Spleen (tissue), 13 donors: ENCODE measurements at places on chromosomes 3 and 15. TPM values are rescaled to one million over a fixed set of nuclear protein-coding genes. Genes with fewer than 3 reads are reported as not detected.
A peak's percentile ranks its signal among the peaks of the same experiment; 100 is the strongest.

DNA sequence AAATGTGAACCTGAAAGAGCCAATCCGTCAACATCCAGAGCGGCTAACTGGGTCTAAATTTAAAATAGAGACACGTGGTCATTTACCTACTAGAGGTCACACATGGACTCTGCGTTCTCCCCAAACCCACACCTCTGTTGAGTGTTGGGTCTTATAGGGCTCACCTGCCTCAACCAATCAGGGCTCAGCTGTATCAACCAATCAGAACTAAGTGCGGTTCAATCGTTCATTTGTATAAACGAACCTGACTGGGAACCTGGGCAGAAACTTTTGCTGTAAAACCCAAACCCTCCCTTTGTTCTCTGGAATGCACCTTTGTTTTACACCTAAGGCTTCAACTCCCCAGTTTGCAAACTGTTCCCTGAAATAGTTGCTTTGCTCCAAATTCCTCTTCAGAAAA lies 8.9 kb downstream of the DNAAF4 start:
- DNase-seq, result no peak
- H3K4me1 ChIP-seq, result peaks cover 6% of the 10 kb centered on the region
- H3K27me3 ChIP-seq, result no peaks in the 10 kb centered on the region
- H3K36me3 ChIP-seq, result no peaks in the 10 kb centered on the region

The ALG3 gene
- total RNA-seq, result 21.1 TPM

The CLDN1 gene
- total RNA-seq, result 1.4 TPM

DNA sequence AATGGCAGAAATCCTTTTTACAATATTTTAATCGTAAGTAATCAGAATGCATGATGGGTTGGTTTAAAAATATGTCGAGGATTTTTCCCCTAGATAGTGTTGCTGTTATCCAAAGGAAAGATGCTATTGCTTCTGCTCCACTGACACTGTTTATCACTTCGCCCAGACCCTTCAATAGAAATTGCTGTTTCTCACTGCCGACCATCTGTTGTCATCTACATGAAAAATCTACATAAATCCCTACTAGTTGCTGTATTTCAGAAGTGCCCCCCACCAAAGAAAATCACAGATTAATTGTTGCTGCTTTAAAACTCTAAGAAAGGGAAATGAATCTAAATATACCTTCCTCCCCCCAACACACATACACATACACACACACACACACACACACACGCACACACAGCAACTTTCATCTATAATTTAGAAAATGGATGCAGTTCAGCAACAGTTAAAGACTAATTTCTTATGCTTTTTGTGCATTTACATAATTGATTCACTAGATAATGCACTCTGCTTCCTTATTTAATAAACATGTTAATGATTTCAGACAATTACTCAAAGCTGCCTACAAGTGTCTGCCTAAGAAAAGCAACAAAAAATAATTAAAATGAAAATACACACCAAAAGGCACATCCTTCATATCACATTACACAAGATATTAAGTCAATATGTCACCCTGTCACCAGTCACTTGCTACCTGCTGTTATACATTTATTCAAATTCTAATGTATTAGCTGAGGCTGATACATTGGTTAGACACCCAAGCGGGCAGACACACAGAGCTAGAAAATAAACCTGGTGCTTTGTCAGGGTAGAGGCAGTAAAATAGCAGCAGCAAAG lies 82.8 kb downstream of the RORA start:
- H3K36me3 ChIP-seq, result no peaks in the 10 kb centered on the region
- DNase-seq, result no peak
- no peaks in the 10 kb centered on the region for H3K27me3 ChIP-seq

The EXD1 gene
- not detected for total RNA-seq

- H3K27ac ChIP-seq, result no peak overlapping the region
- H3K4me3 ChIP-seq, result no peak overlapping the region
- H3K36me3 ChIP-seq, result peaks cover 39% of the 10 kb centered on the region
- H3K4me1 ChIP-seq, result peaks cover 18% of the 10 kb centered on the region
Measured at GRCh38 chr15:90545095-90545494, 15.4 kb downstream of the CRTC3 start.

The NR2E3 gene
- total RNA-seq, result not detected

GRCh38 chr3:43692085-43692855 lies 1.5 kb downstream of the ABHD5 start:
- peak overlapping the region; percentile 81 for H3K4me3 ChIP-seq
- peaks cover 68% of the 10 kb centered on the region for H3K4me1 ChIP-seq
- H3K27me3 ChIP-seq, result no peaks in the 10 kb centered on the region
- no peaks in the 10 kb centered on the region for H3K36me3 ChIP-seq
- DNase-seq, result no peak

GRCh38 chr15:48242535-48242934 lies 36.4 kb downstream of the SLC12A1 start:
- H3K27ac ChIP-seq, result no peak overlapping the region
- DNase-seq, result no peak
- no peaks in the 10 kb centered on the region for H3K4me1 ChIP-seq
- no peak overlapping the region for H3K4me3 ChIP-seq

DNA sequence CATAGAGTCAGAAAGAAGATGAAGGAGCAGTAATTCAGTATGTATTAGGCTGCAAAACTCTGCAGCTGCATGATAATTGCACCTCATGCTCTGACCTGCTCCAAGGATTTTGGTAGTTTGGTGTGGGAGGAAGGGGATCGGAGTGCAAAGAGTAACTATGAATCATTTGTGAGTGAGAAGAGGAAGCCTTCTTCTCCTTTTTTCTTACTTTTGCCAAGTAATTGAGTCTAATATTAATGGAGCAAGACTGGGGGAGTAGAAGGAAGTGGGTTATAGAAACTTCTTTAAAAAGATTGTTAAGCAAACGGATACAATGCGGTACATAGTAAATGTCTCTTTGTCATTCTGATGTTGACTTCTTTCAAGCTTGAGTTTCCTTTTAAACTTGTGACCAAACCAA lies 276.5 kb downstream of the EDEM1 start:
- H3K4me1 ChIP-seq, result peaks cover 18% of the 10 kb centered on the region
- DNase-seq, result no peak
- no peaks in the 10 kb centered on the region for H3K36me3 ChIP-seq
- no peaks in the 10 kb centered on the region for H3K27me3 ChIP-seq
- no peak overlapping the region for H3K4me3 ChIP-seq
- no peak overlapping the region for H3K27ac ChIP-seq

GRCh38 chr3:178476886-178477285 lies 59.4 kb upstream of the KCNMB2 start:
- H3K27me3 ChIP-seq, result no peaks in the 10 kb centered on the region
- H3K4me1 ChIP-seq, result no peaks in the 10 kb centered on the region
- no peak for DNase-seq
- H3K27ac ChIP-seq, result no peak overlapping the region

DNA sequence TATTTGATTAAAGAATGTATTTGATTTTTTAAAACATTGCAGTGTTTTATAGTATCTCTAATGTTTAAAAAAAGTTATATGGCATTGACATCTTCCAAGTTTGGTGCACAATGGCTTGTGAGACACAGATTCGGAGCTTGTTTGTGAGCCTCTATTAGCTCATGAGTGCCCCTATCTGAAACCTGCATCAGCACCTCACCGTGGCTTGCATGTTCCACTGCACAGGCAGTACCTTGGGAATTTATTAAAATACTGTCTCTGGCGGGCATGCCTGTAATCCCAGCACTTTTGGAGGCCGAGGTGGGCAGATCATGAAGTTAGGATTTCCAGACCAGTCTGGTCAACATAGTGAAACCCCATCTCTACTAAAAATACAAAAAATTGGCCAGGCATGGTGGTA lies 6.8 kb upstream of the RTP2 start:
- H3K4me1 ChIP-seq, result no peaks in the 10 kb centered on the region
- no peak overlapping the region for H3K27ac ChIP-seq
- no peaks in the 10 kb centered on the region for H3K36me3 ChIP-seq
- H3K27me3 ChIP-seq, result no peaks in the 10 kb centered on the region
- H3K4me3 ChIP-seq, result no peak overlapping the region

GRCh38 chr3:154384479-154384878 lies 45.5 kb downstream of the GPR149 start:
- no peak overlapping the region for H3K27ac ChIP-seq
- H3K4me1 ChIP-seq, result no peaks in the 10 kb centered on the region
- no peak for DNase-seq
- H3K27me3 ChIP-seq, result no peaks in the 10 kb centered on the region
- H3K4me3 ChIP-seq, result no peak overlapping the region

The WHAMM gene
- 10.8 TPM for total RNA-seq

The THRB gene
- total RNA-seq, result 16.6 TPM

The ZMAT3 gene
- total RNA-seq, result 20.9 TPM

- DNase-seq, result no peak
- H3K4me1 ChIP-seq, result no peaks in the 10 kb centered on the region
- H3K27me3 ChIP-seq, result no peaks in the 10 kb centered on the region
- H3K4me3 ChIP-seq, result no peak overlapping the region
- no peak overlapping the region for H3K27ac ChIP-seq
- no peaks in the 10 kb centered on the region for H3K36me3 ChIP-seq
Measured at GRCh38 chr3:185420762-185421161, 57.8 kb downstream of the MAP3K13 start.

- H3K27me3 ChIP-seq, result no peaks in the 10 kb centered on the region
- H3K4me1 ChIP-seq, result no peaks in the 10 kb centered on the region
- no peaks in the 10 kb centered on the region for H3K36me3 ChIP-seq
- no peak for DNase-seq
- H3K4me3 ChIP-seq, result no peak overlapping the region
- H3K27ac ChIP-seq, result no peak overlapping the region
Measured at GRCh38 chr3:147960786-147961185, 551.6 kb downstream of the ZIC1 start.

DNA sequence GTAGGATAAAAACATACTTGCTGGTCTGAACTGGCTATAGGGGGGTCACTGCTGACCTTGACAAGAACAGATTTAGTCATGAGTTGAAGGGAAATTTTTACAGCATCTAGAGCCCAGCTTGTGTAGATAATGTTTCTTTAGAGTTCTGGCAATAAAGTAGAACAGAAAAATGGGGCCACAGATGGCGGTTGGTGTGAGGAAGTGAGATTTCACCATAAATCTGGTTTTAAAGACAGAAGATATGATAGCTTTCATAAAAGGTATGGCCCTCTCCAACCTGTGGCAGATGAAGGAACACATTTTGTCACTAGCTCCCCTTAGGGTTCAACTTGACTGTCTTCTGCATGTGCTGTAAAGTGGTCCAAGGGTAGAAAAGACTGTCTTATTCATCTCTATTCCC lies 24.3 kb upstream of the IMPDH2 start:
- H3K4me1 ChIP-seq, result no peaks in the 10 kb centered on the region
- no peaks in the 10 kb centered on the region for H3K36me3 ChIP-seq
- no peak for DNase-seq
- no peak overlapping the region for H3K4me3 ChIP-seq
- H3K27ac ChIP-seq, result no peak overlapping the region

The TMEM44 gene
- total RNA-seq, result 21.7 TPM
